EL (cell line): ENCODE measurements at places on chromosomes 2 and 18.
A peak's percentile ranks its signal among the peaks of the same experiment; 100 is the strongest.

DNA sequence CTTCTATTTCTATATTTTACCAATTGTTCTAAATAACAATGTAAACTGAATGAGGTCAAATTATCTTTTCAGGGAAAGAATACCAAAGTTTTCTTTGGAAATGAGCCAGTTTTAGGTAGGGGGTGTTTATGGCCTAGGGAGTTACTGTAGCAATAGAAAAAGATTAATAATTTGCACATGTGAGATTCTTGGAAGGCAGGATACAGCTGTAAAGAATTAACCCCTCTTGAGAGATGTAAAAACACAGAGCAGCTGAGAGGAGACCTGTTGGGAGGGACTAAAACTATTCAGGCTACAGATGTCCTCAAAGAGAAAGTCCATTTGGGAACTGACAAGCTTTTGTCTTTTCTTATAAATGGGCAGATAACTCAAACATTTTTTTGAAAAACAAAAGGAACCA, 182.2 kb downstream of the FIGN start:
- DNase-seq = peak; percentile 16

- DNase-seq = no peak
These were observed 12.8 kb downstream of the DNAJB2 start for GRCh38 chr2:219291910-219292490.

- no peak for DNase-seq
These were observed 166.7 kb downstream of the FHOD3 start for GRCh38 chr18:36464126-36464651.

DNA sequence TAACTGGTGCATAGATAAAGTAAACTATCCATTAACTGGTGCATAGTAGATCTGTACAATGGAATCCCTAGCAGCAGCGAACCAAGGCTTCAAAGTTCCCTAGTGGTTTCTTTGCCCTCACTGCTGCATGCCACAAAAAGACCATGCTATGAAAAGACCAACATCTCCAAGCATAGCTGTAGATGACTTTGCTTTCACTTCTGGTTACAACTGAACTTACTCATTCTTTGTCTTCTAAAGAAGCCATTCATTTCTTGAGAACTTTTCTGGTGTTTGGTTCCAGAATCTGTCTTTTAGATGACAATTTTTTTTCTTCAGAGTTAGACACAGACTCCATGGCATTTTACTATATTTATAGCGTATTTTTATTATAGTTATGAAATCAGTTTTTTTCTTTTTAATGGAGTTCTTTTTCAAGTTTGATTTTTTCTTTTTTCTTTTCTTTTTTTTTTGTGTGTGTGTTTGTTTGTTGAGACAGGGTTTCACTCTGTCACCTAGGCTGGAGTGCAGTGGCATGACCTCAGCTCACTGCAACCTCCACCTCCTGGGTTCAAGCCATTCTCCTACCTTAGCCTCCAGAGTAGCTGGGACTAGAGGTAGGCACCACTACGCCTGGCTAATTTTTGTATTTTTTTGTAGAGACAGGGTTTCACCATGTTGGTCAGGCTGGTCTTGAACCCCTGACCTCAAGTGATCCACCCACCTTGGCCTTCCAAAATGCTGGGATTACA, 63.6 kb downstream of the SLC35F5 start:
- DNase-seq = no peak

DNA sequence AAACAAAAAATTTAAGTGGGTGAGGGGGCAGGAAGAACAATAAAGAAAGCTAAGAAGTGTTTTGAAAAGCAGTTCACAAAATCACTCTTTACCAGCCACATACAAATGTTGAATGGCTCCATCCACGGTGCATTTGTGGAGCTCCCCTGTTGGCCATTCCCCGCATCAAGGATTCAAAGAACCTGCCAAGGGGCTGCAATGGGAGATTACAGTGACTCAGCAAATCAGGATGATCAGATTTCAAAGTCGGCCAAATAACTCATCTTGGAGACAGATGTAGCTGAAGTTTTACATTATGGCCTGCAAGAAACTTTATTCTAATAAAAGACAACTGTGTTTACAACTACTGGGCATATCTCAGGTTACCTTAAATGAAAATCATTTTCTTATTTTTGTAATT, 26.9 kb downstream of the COL4A3 start:
- DNase-seq = peak; percentile 43

DNA sequence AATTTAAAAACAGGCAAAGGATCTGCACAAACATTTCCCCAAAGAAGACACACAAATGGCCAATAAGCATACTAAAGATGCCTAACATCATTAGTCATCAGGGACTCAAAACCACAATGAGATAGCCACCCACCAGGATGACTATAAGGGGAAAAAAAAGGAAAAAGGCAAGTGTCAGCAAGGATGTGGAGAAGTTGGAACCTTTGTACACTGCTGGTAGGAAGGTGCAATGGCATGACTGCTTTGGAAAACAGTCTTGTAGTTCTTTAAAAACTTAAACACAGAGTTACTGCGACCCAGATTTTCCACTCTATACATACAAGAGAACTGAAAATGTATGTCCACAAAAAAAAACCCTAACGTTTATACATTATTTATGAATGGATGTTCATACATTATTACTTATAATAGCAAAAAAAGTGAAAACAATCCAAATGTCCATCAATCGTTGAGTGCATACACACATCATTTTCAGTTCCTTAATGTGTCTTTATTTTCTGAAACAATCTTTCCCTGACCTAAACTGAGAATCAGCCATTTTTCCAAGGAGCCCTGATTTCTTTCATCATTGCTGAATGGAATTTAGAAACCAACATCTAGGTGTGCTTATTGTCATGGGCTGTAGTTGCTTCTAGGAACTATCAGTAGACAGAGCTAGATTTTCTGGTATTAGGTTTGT, 64.7 kb upstream of the TLK1 start:
- peak; percentile 94 for DNase-seq

DNA sequence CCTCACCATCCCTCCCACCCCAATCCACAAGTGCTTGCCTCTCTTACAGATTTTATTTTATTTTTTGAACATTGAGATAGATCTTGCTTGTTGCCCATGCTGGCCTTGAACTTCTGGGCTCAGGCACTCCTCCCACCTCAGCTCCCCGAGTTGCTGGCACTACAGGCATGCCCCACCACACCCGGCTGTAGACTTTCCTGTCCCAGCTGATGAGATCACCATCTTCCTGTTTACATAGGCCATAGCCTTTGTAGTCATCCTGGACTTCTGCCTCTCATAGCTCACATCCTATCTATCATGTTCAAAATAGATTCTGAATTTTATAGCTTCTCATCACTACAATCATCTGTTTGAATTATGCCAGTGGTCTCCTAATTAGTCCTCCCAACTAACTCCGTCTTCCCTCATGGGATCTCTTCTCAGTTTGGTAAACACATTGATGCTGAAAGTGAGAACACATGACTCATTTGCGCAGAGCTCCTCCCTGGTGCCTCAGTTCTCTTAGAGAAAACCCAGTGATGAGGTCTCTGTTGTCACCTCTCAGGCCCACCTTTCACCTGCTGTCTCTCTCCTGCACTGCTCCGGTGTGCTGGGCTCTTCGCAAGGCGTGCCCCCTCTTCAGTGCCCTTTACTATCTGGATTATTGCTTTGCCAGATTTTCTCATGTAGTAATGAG, 243.0 kb downstream of the ZNF407 start:
- peak; percentile 84 for DNase-seq

DNA sequence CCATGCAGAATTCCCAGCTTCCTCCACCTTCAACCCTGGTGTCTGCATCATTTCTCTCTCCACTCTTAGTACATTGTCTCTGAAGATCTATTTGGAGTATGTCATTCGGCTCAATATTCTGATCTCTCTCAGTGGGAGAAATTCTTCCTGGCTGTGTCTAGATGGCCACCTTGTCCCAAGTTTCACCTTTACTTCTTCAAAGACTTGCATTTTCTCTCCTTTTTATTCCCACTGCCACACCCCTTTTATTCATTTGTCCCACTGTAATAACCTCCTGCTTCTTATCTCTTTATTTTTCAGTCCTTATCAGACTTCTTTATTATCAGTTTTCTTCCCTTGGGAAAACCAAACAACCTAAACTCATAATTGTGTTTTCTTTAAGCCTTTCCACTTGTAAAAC, 54.3 kb upstream of the CERS6 start:
- DNase-seq = no peak

DNA sequence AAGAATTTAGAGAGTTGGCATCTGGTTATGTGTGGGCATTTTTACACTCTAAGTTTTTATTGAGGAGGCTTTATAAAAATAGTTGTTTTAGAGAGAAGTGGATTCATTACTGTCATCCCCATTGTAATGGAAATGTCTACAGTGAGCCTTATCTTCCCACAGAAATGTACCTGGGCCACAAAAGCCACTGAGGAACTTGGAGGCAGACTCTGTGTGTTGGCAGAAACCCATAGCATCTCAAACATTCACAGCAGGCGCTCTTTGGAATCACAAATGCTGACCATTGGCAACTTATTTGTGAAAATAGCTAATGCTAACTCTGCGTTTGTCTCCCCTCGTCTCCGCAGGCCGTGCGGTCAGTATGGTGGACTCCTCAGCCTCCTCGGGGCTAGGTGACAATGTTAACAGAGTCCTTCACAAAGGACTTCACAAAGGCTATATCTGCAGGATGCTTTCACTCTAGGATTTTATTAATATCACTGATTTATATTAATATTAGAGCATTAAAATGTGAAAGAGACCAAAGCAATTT, 689.1 kb upstream of the POU3F3 start:
- DNase-seq = no peak

DNA sequence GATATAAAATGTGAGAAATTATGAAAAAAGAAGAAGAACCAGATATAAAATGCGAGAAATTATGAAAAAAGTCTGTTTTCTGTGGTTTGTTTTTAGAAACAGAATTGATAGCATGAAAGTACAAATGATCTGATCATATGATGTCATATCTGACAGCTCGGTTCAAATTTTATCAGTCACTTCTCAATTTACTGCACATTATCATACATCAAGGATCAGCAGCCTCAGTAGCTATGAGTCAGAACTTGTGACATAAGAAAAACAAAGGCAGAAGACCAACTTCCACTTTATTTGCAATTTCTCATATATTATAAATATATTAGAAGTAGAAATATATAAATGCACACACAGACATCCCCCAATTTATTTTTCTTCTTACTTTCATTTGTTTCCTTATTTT, 634.0 kb downstream of the LRP1B start:
- DNase-seq = no peak

DNA sequence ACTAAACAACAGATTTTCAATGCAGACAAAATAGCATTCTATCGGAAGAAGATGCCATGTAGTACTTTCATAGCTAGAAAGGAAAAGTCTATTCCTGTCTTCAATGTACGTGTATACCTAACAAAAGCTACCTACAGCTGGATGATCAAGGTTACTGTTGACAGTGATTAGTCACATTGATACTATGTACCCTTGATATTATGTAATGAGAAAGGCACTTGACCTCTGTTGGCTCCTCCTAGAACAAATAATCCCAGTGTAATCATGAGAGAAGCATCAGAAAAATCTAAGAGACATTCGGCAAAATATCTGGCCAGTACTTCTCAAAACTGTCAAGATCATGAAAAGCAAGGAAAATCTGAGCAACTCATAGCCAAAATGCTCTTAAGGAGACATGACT, 44.4 kb upstream of the LRRTM4 start:
- no peak for DNase-seq
